Effector CD8-positive, alpha-beta T cell (primary cell): ENCODE measurements at places on chromosomes 6 and 20.

- DNase-seq, result no peak
Observed at GRCh38 chr20:14957402-14957801, 620.0 kb upstream of the FLRT3 start.

GRCh38 chr6:18179770-18180356, 24.6 kb downstream of the KDM1B start:
- no peak for DNase-seq

DNA sequence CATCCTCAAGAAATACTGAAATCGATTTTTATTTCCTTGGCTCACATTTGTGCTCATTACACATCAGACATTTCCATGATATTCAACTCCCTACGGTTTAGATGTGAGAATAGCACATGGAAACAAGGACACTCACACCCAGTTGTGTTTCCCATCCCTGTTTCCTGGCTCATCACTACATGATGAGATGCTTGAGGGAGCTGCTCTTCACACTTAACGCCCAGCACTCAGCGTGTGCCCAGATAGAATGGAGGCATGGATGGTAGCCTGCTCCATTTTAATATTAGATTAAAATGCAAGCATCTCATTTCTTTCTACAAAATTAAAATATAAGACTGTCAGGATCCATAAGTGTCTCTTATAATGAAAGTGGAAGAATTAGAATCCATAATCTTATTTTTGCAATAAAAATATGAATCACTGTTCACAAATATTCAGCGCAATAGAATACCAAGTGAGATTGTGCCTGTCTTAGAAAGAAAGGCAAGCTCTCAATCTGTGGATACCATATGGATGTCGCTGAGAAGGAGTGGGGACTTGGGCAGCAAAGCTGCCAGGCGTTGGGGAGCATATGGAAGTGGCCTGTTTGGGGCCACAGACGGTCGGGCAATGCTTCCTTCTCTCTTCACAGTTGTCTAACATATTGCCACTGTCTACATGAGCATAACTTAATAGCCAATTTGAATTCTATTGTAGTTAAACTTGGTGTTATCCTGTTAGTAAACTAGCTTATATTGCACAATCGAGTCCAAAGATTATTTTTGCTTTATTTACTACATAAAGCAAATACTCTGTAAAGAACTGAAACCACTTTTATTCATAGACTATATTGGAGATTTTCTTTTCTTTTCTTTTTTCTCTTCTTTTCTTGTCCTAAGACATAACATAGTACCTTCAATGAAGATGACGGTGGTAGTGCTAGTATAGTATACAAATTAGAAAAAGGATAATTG, 206.8 kb upstream of the QKI start:
- DNase-seq, result no peak

DNA sequence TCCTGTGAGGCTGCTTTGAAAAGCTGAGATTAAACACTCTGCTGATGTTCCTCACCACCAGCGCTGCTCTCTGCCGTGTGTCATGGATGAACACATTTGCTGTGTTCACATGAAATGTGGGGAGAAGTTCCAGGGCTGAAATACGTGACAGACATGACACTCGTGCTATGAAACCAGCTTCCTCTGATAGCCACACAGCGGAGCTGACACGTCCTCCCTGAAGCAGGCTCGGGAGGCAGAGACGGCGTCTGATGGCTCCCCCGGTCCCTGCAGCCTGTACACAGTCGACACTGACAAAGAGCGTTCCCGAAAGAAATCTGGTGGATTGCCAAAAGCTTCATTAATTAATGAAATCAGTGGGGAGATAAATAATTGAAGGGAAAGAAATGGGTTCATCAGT, 17.5 kb downstream of the AGPAT4 start:
- DNase-seq, result no peak

DNA sequence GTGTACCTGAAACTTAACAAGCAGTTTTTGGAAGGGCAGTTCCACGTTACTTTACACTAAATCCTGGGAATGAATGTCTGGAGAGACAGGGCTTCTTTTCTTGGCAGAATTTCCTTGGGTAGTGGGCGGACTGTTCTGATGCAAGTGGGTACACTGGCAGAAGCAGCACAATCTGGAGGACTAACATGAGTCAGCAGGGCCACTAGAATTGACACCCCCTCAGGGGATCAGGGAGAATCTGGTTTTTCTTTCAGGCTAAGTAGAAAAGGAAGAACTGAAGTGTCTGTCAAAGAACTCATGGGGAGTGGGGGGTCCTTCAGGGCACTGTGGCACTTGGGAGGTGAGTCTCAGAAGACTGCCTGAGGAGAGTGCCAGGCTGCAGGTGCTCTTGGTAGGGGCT, 34.6 kb downstream of the PANK2 start:
- no peak for DNase-seq

GRCh38 chr20:53930651-53931504, 139.5 kb downstream of the BCAS1 start:
- no peak for DNase-seq

DNA sequence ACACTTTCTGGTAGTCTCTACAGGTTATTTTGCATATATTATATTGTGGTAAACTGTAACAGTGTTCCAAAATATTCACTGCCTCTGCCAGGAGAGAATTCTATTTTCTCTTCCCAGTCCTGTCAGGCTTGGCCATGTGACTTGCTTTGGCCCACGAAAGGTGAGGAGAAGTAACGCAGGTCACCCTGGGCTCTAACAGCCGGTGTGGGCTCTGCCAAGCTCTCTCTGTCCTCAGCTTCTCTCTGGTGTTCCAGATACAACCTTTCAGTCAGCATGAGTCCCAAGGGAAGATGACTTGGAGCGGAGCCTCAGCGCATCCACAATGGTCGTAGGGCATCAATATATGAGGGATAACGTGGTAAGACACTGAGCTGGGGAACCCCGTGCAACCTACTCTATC, 113.0 kb upstream of the RREB1 start:
- DNase-seq, result no peak

- no peak for DNase-seq
Observed at GRCh38 chr6:91796603-91797002, 1209.7 kb upstream of the MAP3K7 start.

DNA sequence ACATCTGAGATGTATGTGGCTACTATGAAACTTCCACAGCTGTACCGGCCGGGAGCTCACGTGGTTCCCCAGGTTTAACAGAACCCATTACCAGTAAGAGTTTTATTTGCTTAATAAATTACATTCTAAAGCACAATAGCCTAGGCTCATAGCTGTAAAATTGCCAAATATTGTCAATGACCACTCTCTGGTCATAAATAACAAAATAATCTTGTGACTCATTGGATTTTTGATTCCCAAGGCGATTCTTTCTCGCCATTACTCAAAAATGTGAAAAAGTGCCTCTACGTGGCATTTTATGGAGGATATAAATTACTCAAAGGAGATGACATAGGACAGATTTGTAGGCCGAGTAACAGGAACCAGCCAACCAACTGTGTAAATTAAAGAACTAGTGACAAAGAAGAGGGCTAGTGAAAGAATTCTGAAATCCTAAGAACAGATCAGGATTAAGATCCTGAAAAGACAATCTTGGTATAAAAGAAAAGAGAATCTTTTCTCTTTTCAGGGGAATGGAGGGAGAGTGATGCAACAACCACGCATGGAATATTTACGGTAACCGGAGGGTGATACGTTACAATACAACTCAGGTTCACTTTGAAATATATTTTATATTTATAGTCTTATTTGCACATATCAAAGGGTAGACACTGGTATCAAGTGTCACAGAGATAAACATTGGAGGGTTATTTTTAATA, 199.7 kb downstream of the FOXC1 start:
- DNase-seq, result no peak

GRCh38 chr6:137176729-137177128, 3.3 kb upstream of the IL22RA2 start:
- no peak for DNase-seq

- DNase-seq, result no peak
Observed at GRCh38 chr6:7721649-7722048, 4.2 kb upstream of the BMP6 start.

GRCh38 chr6:24990236-24990845, 54.6 kb upstream of the RIPOR2 start:
- DNase-seq, result no peak

DNA sequence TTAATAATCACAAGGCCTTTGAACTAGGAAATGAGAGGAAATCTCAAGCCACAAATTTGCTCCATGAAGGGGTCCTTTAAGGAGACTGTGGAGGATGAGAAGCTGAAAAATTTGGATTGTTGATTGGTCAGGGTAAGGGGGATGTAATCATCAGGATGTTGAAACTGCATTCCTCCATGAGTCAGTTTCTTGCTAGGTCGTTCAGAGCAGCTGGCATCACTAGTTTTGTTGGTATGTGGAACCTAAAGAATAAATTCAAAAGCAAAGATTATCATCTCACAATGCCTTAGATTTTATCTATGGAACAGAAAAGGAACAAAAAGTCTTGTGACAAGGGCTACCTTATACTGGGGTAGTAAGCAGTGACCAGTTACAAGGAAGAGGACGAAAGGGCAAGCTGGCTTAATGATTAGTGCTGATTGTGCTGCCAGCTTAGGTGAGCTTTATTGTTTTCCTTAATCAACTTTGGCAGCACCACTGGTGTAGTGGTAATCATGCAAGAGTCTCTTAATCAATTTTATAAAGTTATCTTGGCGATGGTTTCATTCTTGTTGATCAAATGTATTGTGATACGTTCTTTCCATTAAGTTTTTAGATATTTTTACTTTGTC, 36.6 kb downstream of the CRISP2 start:
- DNase-seq, result no peak

DNA sequence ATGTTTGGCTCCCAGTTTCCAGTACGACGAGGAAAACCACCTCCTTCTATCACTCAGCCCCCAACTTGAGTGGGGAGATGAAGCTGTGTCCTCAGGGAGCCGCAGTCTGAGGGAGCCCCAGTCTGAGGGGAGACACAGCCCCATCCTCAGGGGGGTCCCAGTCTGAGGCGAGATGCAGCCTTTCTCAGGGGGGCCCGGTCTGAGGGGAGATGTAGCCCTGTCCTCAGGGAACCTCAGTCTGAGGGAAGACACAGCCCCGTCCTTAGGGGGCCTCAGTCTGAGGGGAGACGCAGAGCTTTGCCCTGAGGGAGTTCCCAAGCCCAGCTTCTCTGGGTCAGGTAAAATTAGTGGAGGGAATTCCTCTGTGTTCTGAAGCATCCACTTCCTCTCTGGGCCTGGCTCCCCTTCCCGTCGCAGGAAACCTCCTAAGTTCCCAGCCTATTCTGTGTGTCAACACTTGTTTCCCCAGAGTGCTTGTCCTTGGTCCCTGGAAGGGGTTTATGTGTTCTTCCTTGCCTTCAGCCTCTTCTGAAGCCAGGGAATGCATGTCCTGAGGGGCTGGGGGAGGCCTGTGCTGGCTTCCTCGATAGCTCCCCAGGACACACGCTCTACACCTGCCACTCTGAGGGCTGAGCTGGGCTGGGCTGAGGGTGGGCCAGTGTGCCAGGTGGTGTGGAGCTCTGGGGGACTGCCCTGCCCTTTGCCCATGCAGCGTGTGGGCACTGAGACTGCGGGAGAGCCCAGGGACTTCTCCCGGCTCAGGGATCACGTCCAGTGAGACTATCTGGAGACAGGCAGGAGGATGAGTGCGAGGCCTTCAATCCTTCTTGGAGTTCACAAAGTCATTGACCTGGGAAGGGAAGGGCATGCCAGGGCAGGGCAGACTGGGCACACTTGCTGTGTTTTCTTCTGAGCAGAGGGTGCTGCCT, 55.4 kb downstream of the VEGFA start:
- DNase-seq, result no peak

GRCh38 chr6:114810468-114810867, 467.6 kb upstream of the HS3ST5 start:
- DNase-seq, result no peak

DNA sequence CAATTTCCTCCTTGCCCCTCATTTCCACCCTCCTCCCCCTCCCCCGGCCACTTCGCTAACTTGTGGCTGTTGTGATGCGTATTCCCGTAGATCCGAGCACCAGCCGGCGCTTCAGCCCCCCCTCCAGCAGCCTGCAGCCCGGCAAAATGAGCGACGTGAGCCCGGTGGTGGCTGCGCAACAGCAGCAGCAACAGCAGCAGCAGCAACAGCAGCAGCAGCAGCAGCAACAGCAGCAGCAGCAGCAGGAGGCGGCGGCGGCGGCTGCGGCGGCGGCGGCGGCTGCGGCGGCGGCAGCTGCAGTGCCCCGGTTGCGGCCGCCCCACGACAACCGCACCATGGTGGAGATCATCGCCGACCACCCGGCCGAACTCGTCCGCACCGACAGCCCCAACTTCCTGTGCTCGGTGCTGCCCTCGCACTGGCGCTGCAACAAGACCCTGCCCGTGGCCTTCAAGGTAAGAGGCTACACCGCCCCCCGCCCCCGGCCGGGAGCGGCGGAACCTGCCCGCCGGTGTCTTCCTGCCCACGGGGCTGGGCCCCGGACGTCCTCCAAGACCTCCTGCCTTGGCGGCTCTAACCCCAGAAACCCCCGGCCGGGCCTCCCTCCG, 44.9 kb upstream of the SUPT3H start:
- DNase-seq, result peak; percentile 30

DNA sequence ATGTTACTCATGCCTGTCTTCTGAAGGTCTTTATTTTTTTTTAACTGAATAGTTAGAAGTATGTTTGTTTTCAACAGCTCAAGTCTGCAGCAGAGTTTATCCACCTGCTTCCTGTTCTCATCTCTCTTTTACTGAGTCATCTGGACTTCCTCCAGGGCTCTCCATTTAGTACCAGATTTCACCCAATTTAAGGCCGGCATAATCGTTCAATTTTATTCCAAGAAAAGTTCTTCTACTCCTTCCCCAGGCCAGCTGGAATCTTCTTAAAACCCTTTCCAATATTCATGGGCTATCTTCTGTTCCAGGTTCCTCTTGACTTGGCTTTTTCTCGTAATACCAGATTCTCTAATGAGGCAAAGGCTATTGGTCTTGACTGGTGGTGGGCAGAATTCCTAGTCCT, 79.0 kb upstream of the LAMA2 start:
- no peak for DNase-seq

DNA sequence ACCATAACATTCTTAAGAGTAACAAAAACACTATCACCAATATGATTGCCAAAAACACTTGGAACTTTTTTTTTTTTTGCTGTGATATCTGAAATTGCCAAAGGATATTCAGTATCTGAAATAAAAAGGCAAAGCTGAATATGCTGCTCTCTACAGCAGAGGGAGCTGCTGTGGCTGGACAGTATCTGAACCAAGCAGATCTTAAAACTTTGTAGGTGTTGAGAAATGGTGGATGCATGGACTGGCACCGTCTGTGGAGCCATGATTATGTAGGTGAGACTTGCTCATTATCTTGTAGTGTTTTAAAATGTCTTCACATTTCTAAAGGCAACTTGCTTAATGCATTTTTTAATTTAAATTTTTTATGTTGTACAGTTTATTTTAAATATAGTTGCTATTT, 9.2 kb downstream of the PDCD2 start:
- DNase-seq, result no peak

GRCh38 chr20:59822291-59823029, 111.0 kb downstream of the SYCP2 start:
- no peak for DNase-seq

DNA sequence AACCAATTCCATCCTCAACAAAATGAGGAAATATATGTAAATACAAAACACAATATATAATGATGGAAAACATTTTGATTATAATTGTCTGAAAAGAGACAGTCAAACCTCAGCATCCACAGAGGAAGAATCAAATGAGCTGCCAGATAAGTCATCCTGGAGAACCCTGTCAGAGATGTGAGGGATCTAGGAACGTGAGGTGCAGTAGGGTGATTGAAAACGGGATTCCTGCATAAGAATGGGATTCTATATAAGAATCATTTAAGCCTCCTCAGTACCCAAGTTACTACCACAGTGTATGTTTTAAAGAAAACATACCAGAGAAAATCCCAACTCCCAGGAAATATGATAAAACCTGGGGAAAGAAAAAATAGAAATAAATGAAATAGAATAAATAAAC, 690.5 kb downstream of the FRK start:
- no peak for DNase-seq
